ENCODE measurements at places on chromosomes 12 and 14.

- DNase-seq = no peak
These were observed 46.8 kb upstream of the CERS5 start for GRCh38 chr12:50214018-50214417.

GRCh38 chr14:86989285-86989684, 1003.7 kb downstream of the GALC start:
- DNase-seq = no peak

DNA sequence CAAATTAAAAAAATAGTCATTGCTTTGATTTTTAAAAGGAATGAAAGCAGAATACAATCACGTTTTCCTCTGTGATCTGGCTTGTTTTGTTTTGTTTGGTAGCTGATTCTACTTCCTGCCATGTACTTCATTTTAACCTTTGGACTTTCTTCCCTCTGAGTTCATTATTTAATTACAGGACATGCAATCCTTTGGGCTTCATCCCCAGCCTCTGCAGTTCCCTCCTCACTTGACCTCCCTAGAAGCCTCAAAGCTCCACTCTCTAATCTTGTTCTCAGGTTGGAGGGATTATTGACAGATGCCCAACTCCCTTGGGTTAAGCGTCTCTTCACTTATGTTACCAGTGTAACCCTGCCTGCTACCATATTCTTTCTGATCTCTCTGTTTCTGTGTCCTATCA, 967.9 kb upstream of the SEL1L start:
- no peak for DNase-seq

DNA sequence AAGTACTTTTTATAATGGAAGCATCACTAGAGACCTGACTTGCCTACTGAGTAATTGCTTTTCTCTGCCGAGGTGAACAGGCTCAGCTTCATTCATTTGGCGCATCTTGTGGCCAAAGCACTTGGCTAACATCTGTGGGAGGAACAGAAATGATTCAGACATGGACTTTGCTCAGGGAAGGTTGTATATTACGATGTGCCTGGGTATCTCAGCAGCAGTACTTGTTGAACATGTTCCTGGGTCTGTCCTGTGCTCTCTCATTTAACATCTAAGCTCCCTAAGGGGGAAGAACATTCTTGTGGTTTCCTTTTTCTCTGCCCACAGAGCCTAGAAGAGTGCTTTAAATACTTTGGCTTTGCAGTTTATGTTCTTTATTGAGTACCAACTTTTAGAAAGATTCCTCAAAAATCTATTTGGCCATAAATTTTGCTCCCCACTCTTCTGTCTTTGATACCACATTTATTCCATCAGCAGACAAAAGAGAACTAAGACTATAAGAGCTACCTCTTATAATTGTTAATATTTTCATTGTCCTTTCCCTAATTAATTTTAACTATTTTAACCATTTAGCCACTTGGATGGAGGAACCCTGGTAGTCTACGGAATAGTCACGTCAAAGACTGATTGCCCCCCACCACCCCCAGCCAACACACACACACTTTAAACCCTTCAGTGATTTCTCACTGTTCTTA, 101.2 kb upstream of the EGLN3 start:
- DNase-seq = peak; percentile 77

GRCh38 chr12:76124456-76124855, 40.0 kb upstream of the NAP1L1 start:
- DNase-seq = no peak

DNA sequence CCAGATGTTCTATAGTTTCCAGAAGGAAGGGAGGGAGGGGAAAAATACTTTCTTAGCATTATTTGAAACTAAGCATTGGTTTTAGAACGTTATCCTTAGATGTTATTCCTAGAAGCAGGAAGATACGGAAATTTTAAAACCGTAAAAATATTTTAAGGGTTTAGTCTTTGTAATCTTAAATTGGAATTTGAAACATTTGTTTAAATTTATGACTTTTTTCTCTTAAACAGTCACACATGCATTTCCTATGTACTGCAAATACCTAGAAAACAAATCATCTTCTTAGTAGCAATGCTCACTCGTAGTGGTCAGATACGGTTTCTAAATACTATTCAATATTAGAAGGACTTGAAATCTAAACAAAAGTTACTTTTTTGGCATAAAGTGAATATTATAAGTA, 282.0 kb downstream of the ERC1 start:
- no peak for DNase-seq

All from kidney epithelial cell (primary cell).